Sigmoid colon (tissue), 7 donors: ENCODE measurements at places on chromosomes 5 and 9. TPM values are rescaled to one million over a fixed set of nuclear protein-coding genes. Genes with fewer than 3 reads are reported as not detected.
A peak's percentile ranks its signal among the peaks of the same experiment; 100 is the strongest.

Gene PCDHGB7
- total RNA-seq: 18.6 TPM

Gene IGFBPL1
- not detected for total RNA-seq

GRCh38 chr5:2906302-2907090 lies 155.0 kb upstream of the IRX2 start:
- DNase-seq: no peak

Gene SLC1A1
- 4.3 TPM for total RNA-seq

DNA sequence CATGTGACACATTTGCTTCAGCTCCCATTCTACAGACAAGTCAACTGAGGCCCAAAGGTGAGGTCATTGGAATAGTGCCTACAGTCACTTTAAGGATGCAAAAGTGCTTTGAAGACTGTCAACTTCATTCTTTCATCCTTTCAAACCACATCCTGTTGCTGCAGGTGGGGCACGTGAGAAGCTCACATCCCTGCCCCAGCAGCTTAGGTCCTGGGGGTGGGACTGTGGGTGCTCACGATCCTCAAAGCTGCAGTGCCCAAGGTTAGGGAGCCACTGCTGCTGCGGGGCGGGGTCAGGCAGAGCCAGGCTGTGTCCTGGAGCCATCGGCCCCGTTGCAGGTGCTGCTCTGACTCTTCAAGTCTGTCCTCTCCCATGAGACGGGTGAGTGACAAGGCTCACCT lies 57.9 kb upstream of the IER5L start:
- DNase-seq: no peak

Gene MCC
- total RNA-seq: 13.0 TPM

Gene NUTM2G
- not detected for total RNA-seq

Gene FBLL1
- total RNA-seq: 0.83 TPM

DNA sequence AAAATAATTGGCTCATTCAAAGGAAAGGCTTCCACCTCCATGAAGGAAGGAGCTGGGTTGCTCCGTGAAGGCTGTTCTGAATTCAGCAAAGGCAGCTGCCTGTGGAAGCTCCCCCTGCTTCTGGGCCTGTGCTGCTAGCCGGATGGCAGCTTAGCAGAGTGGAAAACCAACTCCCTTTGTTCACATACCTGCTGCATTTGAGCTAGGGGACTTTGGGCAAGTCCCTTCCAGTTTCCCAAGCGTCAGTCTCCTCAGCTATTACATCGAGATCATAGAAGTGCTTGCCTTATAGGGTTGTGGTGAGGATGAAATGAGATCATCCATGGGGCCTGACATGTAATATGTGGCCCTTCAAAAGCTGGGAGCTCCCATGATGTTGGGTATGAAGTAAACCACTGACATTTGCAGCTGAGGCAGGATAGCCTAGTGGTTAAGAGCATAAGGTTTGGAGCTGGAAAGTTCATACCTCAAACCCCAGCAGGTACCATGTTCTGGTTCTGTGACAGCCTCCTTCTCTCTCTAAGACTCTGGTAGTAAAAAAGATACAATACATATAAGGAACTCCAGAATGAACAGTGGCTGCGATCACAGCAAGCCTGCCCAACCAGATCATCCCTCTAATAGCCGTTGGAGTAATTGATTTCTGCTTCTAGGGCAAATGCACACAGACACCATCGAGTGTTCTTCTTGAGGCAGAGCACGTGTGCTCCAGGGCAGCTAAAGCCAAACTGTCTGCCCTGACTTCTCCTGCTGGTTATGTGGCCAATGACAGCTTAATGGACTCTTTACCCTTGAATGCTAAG lies 11.0 kb upstream of the DENND1A start:
- no peak for DNase-seq

- DNase-seq: no peak
Observed at GRCh38 chr9:87818308-87818707, 64.4 kb upstream of the SPATA31E1 start.

GRCh38 chr9:78292026-78292425 lies 4.9 kb upstream of the PSAT1 start:
- no peak for DNase-seq

DNA sequence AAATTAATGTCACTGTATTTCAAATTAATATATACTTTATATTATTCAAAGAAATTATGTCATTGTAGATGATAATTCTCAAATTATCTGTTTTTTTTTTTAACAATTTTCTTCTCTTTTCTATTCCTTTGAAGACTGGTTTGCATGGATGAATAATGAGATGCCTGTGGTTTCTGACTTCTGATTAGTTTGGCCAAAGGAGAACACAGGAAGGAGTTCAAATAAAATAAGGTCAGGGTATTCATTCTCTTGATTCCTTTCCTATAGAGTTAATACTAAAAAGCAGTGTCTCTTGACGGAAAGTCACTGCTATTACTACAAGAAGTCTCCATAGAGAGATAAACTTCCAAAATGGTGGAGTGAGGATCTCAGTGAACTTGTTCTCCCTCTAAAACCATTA lies 279.6 kb upstream of the FTMT start:
- DNase-seq: no peak

- DNase-seq: no peak
Observed at GRCh38 chr9:973295-973834, 3.1 kb upstream of the DMRT3 start.

GRCh38 chr5:17190242-17190778 lies 27.1 kb upstream of the BASP1 start:
- DNase-seq: peak; percentile 77

Gene PPIP5K2
- total RNA-seq: 22.8 TPM
